ENCODE measurements at places on chromosomes 2 and 18.

DNA sequence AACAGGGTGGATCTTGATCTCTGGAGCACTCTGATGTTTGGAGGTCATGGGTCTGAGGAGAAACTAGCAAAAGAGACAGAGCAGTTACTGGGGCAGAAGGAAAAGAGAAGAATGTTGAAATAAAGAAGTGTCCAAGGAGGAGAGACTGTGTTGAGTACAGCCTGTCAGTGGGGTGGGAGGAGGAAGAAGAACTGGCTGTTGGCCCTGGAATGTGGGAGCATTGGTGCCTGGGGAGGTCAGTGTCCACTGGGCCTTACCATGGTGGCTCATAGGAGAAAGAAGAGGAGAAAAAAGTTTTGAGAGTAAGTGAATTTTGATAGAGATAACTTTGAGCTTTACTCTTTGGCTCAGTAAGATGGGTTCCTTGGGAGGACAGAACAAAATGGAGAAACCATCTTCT lies 499.0 kb downstream of the TXNL1 start:
- no peak for DNase-seq

- no peak for DNase-seq
Measured at GRCh38 chr2:7180638-7181370, 263.6 kb downstream of the RNF144A start.

- DNase-seq, result no peak
Measured at GRCh38 chr2:73770725-73771124, 9.2 kb downstream of the DUSP11 start.

DNA sequence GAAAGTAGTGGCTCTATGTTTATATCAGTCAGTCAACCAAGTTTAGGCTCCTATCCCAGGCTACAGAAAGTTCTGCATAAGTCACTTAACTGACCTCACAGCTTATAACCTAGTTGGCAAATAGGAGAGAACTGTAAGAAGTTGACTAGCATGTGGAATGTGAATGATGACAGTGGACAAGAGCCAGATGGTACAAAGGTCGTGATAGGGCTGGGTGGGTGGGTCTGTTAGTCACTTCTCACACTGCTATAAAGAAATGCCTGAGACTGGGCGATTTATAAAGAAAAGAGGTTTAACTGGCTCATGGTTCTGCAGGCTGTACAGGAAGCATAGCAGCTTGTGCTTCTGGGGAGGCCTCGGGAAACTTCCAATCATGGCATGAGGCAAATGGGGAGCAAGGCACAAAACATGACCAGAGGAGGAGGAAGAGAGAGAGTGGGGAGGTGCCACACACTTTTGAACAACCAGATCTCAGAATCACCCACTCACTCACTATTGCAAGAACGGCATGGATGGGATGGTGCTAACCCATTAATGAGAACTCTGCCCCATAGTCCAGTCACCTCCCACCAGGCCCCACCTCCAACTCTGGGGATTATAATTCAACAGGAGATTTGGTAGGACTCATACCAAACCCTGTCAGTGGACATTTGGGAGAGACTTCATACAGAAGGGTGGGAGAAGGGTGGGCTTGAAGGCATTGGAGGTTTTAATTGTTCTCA lies 68.8 kb downstream of the LTBP1 start:
- DNase-seq, result no peak

DNA sequence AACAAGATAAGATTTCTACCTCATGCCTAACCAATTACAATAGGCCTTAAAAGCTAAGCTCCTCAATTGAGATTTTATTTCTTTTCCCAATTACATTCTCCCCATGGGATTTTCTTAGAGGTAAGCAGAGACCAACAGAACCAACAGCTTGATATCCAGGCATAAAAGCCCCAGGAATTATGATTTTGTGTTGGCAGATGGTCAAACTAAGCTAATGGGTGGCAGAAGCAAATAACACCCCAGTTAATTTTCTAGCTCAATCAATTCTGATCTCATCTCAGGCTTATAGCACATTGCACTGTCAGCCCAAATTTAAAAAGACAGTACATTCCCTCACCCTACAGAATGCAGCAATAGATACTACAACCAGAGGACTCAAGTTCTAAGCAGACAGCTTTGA lies 156.4 kb downstream of the NRXN1 start:
- DNase-seq, result no peak

- DNase-seq, result no peak
Measured at GRCh38 chr18:63965716-63966330, 4.1 kb upstream of the SERPINB8 start.

DNA sequence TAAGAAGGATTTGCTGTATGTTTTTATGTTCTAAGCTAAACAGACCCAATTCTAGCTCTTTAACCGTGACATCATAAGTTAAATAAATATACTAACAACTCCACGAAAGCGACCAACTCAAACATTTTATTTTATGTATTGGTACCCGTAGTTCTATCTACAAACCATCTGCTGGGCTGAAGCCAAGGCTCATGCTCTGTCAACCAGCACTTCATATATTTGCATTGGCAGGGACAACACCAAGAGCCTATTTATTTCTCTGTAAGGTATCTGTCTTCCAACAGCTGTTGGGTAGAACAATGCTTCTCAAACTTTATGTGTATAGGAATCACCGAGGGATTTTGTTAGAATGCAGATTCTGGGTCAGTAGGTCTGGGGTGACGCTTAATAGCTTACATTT lies 64.5 kb downstream of the PID1 start:
- DNase-seq, result no peak

DNA sequence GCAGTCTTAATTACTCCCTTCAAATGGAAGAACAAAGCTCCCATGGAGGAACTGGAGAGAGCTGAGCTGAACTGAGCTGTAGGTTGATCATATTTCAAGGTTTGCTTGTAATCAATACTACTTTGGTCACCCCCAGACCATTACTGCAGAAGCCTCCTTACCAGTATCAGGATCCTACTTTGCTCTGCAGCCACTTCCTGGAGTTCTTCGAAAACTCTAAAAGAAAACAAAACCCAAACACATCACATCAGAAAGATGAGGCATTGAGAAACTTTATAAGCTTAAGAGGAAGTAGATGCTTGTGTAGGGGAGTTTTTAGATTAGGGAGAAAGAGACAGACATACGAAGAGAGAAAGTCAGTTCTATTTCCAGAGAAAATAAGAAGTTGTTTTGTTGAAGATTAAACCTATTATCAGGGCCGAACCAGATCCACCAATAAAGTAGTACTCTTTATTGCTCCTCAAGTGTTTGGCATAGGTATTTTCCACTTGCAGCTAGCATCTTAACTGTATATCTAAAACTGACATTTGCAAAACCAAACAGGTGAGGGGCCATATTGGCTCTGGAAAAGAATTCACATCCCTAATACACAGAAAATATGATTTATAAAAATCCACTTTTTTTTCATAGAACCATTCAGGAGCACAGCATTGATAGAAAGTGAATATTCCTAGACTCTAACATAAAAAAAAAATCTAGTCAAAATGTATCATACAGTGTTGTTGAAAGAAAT lies 166.9 kb upstream of the KLF7 start:
- no peak for DNase-seq

GRCh38 chr2:28052691-28053090 lies 162.2 kb downstream of the BABAM2 start:
- no peak for DNase-seq

DNA sequence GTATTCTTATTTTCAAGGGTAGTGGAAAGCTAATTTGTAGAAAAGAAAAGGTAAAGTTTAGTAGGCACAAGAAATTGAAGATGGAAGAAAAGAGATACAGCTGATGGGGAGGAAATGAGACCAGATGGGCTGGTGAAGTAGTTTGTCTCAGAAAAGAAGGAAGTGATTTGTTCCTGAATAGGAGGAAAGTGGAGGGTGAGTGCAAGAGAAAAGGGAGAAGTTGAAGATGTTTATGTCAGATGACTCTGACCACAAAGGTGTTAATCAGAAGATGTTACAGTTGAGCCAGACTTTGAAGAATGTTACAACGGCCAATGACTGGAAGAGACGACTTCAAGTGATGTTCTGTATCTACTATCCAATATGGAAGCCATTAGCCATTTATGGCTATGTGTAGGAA lies 21.2 kb downstream of the ZSCAN30 start:
- DNase-seq, result no peak

DNA sequence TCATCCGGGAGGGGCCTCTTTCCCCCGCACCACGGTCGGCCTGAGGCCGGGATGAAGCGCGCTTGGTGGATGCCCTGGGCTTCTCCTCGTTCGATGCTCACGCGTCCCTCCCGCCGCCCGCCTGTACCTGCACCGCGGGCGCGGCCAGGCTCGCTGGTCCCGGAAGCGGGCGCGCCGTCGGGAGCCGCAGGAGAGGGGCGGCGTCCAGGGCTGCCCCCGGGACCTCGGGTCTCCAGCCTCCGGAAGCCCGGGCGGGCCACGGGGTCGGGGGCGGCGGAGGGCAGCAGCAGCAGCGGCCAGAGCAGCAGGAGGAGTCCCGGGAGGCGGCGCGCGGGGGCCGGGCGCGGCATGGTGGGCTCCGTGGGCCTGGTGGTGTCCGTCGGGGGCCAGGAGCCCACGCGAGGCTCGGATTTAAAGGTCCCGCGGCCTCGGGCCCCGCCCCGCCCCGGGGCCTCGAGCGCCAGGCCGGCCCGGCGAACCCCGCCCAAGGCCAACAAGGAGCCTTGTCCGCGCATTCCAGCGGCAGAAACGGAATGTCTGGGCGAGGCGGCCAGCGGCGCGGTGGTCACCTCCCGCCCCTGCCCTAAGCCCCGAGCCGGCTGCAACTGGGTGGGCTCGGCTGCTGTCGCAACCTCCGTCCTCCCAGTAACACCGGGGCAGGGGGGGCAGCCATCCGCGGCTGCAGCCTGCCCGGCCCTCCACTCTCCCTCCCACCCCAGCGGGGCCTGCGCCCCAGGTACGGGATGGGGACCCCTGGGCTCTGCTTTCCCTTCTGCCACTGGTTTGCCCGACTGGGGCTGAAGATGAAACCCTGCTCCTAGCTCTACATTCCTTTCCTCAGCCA lies at the start of gene MATN3:
TSS of gene MATN3 (minus strand) at position 387 of the 844 bp plus-strand sequence. CDS start at position 350, 37 bp downstream.
- no peak for DNase-seq

- no peak for DNase-seq
Measured at GRCh38 chr2:53629501-53629900, 138.1 kb upstream of the CHAC2 start.

GRCh38 chr18:7206217-7206616 lies 24.7 kb upstream of the LRRC30 start:
- no peak for DNase-seq

DNA sequence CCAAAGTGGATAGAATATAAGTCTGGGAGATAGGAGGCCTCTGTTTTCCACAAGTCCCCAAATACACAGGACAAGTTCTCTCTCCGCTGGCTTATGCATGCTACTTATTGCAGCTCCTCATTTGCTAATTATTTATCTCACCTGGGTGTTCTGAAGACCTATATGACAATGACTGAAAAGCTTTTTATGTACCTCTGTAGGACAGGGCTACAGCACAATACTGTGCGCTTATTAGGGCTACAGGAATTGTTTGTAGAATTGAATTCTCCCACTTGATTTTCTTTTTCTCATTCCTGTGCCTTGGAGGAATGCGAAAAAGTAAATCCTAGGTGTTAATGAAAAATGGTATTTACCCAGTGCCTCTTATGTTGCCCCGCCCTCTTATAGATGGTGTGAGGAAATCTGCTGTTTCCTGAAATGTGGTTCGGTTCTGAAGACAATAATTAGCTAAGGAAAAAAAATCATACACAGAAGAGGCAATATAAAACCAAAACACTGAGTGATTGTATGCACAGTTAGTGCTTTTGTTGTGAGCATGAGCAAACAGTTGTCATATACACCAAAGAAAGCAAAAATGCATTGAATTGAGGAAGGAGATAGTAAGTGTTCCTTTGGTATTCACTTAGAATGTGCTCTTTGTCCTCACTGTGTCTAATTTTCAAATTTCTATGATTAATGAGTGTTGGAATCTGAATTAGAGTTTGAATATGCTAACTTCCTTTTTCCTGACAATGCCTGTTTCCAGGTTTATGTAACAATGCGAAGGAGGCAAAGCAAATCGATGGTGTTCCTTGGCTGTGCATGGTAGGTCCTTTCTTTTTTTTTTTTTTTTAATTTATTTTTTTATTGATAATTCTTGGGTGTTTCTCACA lies 78.7 kb upstream of the PNPT1 start:
- DNase-seq, result no peak

GRCh38 chr2:175097297-175097696 lies 70.7 kb downstream of the ATF2 start:
- DNase-seq, result no peak

- DNase-seq, result no peak
Measured at GRCh38 chr2:30939364-30939763, 132.1 kb upstream of the CAPN13 start.

GRCh38 chr2:213995400-213996105 lies 415.3 kb upstream of the VWC2L start:
- DNase-seq, result no peak

- no peak for DNase-seq
Measured at GRCh38 chr2:102356381-102356712, 751 bp downstream of the IL18R1 start.

DNA sequence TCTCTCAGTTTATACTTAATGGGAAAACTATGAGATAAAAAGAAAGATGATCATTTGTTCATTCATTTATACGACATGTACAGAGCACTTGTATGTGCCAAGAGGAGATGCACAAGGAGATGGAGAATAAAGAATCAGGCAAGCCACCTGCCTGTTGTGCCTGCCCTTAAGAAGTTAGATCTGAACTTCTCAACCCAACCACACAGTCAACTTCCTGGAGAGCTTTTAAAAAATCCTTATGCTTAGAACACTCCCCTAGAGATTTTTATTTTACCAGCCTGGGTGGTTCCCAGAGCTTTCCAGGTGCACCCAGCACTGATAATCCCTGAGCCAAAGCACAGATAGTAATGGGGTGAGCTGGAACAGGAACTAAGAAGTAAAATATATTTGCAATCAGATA lies 18.5 kb downstream of the AKAIN1 start:
- no peak for DNase-seq

GRCh38 chr2:8254791-8255447 lies 426.9 kb upstream of the ID2 start:
- no peak for DNase-seq

- no peak for DNase-seq
Measured at GRCh38 chr2:231332388-231332787, 63.1 kb upstream of the B3GNT7 start.

DNA sequence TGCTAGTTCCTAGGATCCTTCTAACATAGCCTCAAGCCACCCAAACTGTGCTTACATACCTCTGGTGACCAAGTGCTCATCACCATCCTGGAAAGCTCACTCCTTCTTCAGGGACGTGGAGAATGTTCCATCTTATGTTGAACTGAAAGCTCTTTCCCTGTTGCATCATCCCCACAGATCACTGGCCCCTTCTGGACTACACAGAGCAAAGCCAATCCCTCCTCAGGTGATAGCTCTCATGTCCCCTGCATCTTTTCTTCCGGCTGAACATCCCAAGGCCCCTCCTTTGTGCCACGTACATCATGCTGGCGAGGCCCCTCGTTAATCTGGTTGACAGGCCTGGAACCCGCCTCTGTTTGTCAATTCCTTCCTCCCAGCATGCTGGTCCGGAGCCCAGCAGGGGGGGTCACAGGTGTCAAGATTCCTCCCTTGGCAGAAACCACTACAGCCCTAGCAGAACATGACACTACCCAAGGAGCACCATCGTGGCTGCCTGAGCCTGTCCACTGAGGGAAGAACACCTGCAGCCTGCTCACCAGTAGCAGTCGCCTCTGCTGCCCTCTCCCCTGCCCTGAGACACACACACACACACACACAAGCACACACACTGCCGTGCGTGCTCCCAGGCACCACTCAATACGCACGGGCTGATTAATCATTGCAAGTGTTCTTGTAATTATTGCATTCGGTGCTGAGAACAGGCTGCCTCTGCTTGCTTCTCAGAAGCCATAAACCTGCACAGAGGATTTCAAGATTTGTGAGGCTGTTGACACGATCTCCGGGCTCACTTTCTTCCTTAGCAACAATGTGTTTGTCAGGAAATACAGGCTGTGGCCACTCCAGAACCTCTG lies 6.3 kb upstream of the KCNK3 start:
- no peak for DNase-seq

Measured in esophagus squamous epithelium (tissue), 5 donors.